T-helper 22 cell (primary cell): ENCODE measurements at places on chromosomes 7 and 10.

GRCh38 chr7:144384555-144385245 lies 18.8 kb downstream of the NOBOX start:
- no peak for DNase-seq

DNA sequence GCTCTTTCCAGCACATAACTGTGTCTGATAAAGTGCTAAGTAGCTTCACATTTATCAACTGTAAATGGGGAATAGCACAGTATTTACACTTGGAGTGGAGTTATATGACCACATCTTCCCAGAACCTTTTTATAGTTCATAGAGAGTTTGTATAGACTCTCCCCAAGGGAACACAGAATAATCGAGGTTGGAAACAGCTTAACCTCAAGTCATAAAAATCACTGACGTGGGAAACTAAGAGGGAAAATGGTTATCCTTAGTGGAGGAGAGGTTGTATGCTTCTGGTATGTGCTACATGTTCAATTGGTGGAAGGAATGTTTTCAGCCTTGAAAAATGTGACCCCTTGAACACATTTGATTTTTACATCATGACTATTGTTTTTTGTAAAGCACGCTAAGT lies 167.9 kb upstream of the KIAA1217 start:
- DNase-seq: no peak

- DNase-seq: no peak
These were observed 40.0 kb downstream of the VOPP1 start for GRCh38 chr7:55532150-55532917.

- DNase-seq: no peak
These were observed 7.0 kb downstream of the SPACDR start for GRCh38 chr7:100457033-100457432.

- DNase-seq: no peak
These were observed 97.3 kb upstream of the AFAP1L2 start for GRCh38 chr10:114501650-114502049.

GRCh38 chr7:3033136-3033535 lies 10.5 kb downstream of the CARD11 start:
- no peak for DNase-seq

DNA sequence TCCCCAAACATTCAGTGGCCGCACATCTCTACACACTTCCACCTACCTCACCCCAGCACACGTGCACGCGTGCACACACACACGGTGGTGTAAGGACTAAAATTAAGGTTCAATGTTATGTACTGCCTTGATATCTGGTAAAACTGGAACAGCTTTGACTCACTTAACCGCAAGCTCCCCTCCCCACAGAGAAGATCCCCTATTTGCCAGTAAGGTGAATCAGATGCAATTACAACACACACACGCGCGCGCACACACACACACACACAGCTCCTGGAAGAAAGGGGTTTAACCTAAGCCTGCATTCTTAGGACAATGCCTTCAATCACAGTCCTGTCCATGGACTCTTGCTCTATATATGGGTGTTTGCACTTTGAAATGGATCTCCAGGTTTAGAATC lies 25.5 kb upstream of the VPS41 start:
- no peak for DNase-seq

DNA sequence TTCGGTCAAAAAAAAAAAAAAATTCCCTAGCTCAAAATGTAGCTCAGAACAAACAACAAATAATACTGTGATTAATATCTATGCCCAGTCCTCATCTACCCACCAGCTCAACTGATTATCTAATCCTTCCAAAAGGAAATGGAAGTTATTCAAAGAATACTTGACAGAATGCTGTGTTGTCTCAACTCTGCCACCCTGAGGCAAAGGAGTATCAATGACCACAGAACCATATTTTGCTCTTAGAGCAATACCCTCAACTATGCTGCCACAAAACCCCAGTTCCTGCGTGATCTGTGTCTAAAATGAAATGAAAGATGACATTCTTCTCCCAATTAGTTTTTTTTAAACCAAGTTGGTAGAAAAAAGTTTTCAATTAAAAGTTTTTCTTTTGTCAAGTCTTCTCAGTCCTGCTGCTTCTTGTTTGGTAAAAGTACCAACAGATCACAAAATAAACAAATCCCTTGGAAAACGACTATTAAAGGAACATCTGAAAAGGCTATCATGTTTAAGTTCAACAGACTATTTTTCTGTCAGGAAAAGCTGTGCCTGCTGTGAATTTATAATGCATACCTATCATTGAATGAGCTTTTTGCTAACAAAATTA lies 21.6 kb downstream of the RBM28 start:
- DNase-seq: no peak

GRCh38 chr10:77925410-77925794 lies 1.2 kb downstream of the DLG5 start:
- no peak for DNase-seq

DNA sequence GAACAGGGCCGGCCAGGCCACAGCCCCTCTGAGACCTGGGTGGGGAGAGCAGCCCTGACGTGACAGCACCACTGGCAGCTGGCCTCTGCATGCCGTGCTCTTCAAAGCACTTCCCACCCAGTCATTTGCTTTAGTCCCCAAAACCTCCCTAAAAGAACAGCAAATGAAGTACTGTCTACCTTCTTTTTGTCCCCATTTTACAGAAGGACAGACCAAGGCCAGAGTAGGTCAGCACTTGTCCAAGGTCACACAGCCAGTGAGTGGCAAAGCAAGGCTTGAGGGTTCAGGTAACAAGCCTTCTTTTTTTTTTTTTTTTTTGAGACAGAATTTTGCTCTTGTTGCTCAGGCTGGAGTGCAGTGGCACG lies 15.1 kb downstream of the ATP6V1F start:
- DNase-seq: no peak

GRCh38 chr10:23472181-23472580 lies 33.3 kb downstream of the OTUD1 start:
- no peak for DNase-seq

- no peak for DNase-seq
These were observed 80.6 kb upstream of the OIT3 start for GRCh38 chr10:72812753-72813430.

DNA sequence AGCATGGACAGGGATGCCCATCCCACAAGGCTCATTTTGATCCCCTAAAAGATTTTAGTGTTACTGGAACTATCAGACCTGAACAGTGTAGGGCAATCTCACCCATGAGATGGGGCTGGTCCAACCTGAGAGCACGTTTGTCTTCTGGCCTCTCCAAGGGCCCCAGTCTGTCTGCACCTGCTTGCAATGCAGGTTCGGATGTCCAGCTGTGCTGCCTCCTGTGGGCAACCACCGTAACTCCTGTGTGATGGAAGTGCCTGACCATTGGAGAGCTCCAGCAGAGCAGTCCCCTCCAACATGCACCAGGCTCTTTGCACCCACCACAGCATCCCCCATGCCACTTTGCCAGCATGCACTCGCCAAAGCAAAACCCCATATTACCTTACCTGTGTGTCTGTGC lies 290.1 kb upstream of the KCND2 start:
- DNase-seq: no peak

- DNase-seq: no peak
These were observed 56.4 kb downstream of the THNSL1 start for GRCh38 chr10:25072786-25073185.

DNA sequence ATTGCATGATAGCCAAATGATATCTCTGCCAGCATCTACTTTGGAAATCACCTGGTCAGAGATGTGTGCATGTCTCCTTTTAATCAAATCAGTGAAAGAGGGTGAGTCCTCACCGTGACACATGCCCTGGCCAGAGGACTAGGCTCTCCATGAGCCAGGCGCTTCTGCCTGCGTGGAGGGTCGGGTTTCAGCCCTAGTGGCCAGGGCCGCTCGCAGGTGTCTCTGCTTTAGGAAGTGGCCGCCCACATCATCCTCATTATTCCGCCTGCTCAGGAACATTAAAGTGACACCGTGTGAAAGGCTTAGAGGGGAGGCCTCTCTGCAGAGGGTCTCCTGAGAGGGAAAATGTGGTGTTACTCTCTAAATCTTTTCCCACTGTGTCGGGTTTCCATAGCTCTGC lies 173.6 kb upstream of the PRKCQ start:
- DNase-seq: no peak

DNA sequence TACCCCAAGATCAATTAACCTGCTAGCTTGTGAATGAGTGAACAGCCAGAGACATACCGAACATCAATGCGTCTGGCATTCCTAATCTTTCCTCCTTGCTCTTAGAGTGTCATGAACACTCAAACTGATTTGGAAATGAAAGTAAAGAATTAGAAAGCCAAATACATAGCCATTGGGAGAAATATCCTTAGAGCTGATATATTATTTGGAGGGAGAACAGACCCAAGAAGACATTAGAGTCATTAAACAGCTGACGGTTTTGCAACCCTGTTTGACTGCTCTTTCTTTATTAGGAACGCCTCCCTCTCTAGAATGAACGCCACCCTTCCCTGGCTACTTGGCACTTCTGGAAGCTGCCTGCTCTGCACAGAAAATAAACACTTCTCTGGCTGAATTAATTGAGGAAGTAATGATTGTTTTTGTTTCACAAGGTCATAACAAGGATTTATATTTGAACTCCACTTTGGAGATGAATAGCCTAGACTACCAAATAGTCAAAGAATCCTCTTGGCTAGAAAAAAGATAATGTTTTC lies 42.8 kb downstream of the CTTNBP2 start:
- no peak for DNase-seq

DNA sequence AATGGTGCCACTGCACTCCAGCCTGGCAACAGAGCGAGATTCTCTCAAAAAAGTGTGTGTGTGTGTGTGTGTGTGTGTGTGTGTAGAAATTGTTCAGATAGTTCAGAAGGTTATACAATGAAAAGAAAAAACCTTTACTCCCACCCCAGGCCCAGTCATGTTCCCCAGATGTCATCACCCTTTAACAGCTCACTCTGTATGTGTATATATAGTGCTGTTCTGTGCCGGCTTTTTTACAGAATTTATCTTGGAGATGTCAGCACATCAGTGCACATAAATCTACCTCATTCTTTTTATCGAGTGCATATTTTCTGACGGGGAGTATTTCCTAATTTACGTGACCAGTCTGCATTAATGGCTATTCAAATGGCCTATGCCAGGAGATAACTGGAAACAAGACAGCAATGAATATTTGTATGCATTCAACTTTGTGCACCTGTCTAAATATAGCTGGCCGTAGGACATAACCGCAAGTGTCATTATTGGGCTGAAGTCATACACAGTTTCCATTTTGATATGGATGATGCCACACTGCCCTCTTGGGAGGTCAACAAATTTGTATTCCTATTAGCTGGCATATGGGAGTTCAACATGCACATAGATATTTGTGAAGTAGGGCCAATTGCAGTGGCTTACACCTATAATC lies 11.7 kb downstream of the NIPSNAP2 start:
- DNase-seq: no peak

DNA sequence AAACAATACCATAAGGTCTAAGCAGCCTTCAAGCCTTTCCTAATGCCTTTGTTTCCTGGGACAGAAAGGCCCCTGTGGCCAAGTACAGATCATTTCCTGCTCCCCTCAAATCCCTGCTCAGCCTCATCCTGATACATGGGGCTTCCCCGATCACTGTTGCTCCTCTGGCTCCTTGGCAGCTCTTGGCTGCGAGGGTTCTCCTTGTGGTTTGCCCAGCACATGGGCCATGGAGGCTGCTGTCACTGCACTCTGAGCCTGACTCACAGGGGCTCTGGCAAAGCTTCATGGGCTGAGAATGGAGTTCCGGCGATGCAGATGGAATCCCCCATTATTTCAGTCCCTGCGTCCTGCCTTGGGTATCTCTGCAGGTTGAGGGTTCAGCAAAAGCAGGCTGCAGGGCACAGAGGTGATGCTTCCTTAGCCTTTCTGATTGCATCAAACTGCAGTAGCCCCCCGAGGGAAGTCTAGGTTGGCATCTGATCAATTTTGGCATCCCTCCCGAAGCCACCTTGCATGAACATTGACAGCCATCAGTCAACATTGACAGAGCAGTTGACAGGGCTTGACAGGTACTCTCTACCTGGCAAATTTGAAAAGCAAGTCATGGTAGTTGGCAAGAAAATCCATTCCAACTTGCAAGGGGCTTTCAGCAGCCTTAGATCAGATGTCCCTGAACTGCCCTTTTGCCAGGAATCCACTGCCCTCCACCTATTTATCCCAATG lies 168.6 kb downstream of the GFRA1 start:
- no peak for DNase-seq

DNA sequence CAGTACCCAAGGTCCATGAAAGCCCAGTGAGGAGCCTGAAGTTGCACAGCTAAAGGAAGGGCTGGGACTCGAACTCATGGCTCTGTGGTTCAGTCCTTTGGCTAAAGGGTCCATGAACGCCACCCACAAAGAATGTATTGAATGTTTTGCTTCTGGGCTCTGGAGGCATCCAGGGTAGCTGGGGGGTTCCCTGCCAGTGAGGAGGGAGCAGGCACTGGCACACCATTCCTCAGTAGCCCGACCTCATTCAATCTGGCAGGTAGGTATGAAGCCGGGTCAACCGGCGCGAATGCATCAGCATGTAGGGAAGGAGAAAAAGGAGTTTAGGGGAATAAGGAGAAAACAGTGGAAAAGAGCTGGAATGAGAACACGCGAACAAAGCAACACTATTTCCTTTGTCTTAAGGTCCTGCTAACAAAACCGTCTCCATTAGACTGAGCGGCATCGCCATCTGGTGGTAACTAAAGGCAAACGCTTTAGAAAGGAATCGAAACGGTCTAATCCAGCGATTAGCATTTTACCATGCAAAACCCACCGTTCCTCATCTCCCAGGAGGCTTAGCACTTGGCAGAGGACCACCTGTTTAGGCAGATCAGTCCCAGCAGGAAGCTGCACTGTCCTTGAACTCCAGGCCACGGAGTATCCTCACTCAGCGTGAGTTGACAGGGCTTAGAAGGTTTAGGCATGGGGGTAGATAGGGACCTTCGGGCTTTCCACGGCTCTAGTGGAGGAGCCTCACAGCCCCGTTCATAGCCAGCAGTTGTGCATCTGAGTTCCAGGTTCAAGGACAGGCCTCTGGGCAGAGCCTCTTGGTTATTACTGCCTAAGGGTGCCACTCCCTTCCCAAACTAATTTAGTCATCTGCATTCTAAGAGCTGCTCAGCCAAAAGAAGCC lies 122.8 kb downstream of the UBE2H start:
- peak; percentile 19 for DNase-seq

DNA sequence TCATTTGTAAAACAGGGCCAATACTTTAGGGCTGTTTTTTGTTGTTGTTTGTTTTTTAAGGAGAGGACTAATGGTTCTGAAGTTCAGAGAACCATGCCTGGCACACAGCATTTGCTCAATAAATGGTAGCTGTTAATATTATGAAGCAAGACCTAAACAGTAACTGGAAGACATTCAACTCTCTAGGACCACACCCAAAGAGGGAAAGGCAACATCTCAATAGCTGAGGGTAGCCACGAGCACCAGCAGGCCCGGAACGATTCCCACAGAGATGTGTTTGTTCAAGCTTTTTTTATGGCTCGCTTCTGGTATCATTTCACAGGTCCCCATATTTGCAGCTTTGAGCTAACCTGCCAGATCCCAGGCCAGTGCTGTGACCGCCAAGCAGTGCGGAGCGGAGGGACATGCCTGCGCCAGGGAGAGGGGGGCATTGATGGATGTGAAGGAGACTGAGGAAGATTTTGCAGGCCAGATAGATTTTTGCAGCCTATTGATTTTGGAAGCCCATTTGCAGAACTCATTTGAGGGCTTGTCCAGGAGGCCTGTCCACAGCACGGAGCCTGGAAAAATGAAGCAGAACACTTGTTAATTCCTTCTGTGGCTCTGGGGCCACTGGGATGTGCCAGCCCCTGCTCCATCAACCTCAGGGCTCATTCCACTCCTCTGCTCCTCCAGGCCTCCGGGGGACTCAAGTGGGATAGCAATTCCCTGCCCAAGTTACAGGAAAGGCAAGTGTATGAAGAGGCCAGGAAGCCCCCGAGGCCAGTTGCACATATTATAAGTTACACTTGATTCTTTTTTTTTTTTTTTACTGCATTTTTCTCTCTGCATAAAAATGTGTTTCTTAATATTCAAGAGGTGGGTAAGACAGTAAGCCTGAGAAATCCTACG lies 57.3 kb upstream of the FGFR2 start:
- DNase-seq: no peak

- no peak for DNase-seq
These were observed 15.9 kb upstream of the TBXAS1 start for GRCh38 chr7:139813151-139813550.
